ENCODE measurements at places on chromosomes 16 and 17. TPM values are rescaled to one million over a fixed set of nuclear protein-coding genes. Genes with fewer than 3 reads are reported as not detected.

NOL11 gene
- 89.1 TPM for total RNA-seq

KRT20 gene
- not detected for total RNA-seq

SALL1 gene
- not detected for total RNA-seq

GRB7 gene
- not detected for total RNA-seq

RAB11FIP4 gene
- total RNA-seq = 87.3 TPM

PLLP gene
- 2.5 TPM for total RNA-seq

EVI2B gene
- total RNA-seq = 99.1 TPM

CPHXL gene
- total RNA-seq = not detected

SNN gene
- 76.3 TPM for total RNA-seq

DNA sequence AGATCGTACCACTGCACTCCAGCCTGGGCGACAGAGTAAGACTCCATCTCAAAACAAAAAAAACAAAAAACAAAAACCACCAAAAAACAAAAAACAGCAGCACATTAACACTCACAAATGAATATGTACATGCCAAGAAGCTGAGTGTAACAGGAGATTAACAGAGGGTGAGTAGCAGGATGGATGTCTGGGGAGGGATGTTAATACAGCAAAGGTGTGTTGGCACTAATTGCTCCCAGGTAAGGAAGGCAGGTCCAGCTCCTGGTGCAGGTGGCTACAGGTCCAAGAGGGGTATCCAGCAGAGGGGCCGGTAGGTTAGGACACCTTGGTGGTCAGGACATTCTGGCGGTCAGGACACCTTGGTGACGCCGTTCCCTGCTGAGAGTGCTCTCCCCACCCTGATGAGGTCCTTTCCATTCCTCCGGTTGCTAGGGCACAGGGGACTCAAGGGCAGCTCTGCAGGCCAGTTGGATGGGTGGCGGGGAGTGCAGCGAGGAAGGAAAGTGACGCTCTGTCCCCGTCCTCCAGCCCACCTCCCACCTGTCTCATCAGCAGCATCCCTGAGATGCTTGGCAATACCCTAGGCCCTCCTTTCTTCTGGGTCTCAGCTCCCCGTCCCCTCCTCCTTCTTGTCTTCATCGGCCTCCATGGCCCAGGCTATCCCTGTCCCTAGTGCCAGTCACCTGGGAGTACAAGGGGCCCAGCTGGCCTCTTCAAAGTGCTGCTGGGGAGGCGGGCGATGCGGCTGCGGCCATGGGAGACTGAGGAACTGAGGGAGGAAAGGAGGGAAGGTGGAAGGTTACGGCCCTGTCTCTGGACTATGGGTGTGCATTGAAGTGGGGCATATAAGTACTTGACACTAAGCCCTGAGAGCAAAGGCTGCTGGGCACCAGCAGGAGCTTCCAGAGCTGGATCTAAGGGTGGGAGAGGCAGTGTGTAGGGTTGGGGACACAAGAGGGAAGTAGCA lies 10.7 kb upstream of the GFAP start:
- DNase-seq = no peak

GRCh38 chr17:27259356-27259755 lies 34.6 kb upstream of the WSB1 start:
- no peak for DNase-seq

DNA sequence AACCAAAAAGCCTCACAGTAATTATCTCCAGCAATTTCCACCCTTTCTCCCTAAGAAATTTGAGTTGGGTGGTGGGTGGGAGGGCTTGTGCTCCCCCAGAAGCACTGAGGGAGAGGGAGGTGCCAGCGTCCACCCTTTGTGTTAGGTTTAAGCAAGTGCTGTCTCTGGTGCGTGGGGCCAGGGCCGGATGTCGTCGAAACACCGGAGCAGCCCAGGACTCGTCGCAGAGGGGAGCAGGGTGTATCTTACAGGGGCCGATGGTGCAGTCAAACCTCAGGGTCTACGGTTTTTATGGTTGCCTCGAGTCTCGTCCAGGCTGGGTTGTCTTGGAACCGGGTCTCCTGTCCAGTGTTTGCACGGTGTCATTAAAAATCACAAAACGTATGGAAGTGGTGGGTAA lies 35.3 kb downstream of the METRNL start:
- DNase-seq = no peak

- DNase-seq = no peak
Observed at GRCh38 chr16:17027488-17028129, 443.2 kb downstream of the XYLT1 start.

DNA sequence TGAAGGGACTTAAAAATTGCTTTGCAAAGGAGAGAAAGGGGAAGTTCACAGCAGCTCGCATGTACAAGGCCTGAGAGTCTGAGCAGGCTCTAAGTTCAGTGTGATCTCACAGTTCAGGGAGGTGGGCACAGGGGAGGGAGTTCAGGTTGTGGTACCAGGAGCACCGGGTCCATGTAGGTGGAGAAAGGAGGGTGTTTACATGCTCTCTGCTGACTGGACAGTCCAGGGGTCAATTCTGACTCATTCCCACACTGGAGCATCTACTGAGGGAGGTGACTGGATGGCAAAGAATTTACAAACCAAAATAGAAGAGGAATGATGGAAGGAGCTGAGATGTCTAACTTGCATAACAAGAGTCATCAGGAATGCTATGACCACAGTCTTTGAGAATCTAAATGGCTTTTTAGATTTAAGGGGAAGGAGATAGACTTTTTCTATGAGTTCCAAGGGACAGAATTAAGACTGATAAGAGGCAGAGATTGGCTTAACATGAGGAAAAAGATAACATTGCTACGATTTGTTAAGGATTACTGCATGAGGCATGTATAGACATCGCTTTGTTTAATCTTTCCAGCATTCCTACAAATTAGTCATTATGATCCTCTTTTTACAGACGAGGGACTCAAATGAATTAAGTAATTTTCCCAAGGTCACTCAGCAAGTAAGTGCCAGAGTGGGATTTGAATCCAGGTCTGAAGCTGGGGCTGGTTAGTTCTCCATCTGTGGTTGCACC lies 29.9 kb downstream of the MIS12 start:
- no peak for DNase-seq

DNA sequence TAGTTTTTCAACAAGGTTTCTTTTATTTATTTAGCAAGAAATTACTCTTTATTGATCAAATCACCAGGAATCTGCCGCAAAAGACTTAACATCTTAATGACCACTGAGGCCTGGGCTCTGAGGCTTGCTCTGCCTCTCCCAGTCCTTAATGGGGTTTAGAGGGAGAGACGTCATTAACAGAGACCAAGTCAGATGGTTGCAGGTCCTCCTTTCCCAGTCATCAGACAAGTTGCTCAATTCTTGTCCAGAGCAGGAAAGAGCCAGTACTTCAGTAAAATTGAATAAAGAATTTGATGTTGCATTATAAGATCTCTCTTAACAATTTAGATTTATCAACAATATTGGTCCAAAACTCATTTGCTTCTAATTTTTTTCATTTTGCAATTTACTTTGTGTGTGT lies 2.0 kb downstream of the SEPHS2 start:
- no peak for DNase-seq

- no peak for DNase-seq
Observed at GRCh38 chr17:55986817-55987216, 166.5 kb upstream of the ANKFN1 start.

- no peak for DNase-seq
Observed at GRCh38 chr16:89658221-89658879, 714 bp downstream of the SPATA33 start.

DNA sequence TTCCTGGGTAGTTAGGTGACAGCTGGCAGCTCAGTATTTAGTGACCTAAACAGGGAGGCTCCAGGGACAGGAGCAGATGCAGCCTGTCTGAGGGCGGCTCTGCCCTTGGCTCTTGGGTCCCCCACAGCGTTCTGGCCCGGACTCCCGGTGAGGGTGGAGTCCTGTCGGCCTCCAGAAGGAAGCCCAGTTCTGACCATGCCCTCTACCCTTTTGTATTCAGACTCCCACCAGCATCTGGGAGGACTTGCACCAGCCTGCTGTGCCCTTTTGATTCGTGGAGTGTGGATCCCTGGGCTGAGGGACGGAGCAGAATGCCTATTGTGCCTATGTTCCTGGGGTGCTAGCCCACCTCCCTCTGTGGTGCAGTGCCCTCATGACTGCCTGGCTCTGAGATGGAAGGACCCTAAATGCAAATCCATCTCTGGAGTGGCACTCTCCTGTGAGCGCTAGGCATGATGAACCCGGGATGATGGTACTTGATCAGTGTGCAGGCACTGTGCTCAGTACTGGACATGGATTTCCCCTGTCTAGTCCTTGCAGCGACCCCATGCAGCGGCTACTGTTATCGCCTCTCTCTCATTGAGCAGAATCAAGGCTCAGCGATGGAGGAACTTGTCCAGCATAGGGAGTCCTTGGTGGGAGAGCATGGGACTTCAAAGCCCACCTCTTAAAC lies 123.1 kb downstream of the SNX29 start:
- no peak for DNase-seq

GRCh38 chr17:1203967-1204291 lies 24.1 kb upstream of the ABR start:
- no peak for DNase-seq

GRCh38 chr17:48615963-48616716 lies 1.0 kb upstream of the HOXB8 start:
- DNase-seq = no peak
